HFFc6 (cell line): ENCODE measurements at places on chromosomes 1 and 21. TPM values are rescaled to one million over a fixed set of nuclear protein-coding genes. Genes with fewer than 3 reads are reported as not detected.

Gene TMOD4
- total RNA-seq = not detected in 2 replicates

Gene SLC44A5
- not detected in 3 replicates for total RNA-seq

DNA sequence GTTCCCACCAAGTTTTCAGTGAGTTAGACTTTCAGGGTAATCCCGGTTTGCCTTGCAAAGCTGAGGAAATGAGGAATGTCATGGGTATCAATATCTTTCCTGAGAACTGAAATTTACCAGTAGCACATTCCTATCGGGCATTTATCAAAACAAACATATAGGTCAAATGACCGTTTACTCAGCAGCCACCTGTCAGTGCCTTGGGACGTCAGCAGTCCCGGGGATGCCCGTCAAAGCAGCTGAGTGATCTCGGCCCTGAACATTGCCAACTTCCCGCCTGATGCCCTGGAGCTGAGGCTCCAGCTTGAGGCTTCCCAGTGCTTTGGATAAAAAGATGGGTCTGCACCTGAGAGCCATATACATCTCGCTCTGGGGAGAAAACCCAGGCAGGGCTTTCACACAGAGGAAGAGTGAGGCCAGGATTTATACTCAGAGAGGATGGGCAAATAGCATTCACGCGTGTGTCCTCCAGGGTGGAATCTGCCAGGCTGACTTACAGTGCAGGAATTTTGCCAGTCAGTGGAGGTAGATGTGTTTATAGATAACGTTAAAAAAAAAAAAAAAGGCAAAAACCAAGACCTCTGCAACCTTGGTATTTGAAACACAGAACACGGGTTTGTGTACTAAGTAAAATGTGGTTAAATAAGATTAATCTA lies 435.7 kb upstream of the VAMP3 start:
- H3K4me1 ChIP-seq = peaks cover 32% of the 10 kb centered on the region
- peaks cover 2% of the 10 kb centered on the region for H3K27me3 ChIP-seq
- H3K36me3 ChIP-seq = peaks cover under 1% of the 10 kb centered on the region; the same call in 1 of the 2 replicates
- H3K4me3 ChIP-seq = no peak overlapping the region; the same call in 1 of the 2 replicates

Gene AMY2A
- not detected in 3 replicates for total RNA-seq

DNA sequence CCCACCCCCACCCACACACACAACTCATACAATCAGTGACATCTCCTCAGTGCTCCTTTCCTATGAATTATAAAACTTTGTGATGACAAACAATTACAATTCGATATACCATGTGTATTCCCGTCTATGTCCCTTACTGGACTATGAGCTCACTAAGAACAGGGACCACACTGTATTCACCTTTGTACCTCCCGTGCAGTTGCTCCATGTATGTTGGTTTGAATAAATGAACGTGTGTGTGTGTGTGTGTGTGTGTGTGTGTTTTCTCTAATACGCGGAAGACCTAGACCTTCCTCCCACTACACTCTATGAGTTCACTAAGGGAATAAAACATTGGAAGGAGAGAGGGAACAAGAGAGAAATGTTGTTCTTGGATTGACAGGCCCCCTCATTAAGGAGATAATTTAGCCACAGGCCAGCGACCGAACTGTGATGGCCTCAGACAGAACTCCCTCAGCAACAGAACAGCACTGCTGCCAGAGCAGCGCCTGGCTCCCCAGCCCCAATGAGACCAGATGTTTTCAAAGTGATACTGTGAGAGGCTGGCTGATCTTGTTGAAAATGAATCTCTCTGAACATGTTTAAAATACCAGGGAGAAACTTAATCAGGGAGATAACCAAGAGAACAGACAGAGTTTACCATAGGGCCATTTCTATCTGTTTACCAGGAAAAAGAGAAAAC lies 21.7 kb downstream of the BCAR3 start:
- H3K4me3 ChIP-seq = 0 out of 2 replicates have a peak overlapping the region, but pooled peaks have one; percentile 4
- H3K36me3 ChIP-seq = peaks cover 53% of the 10 kb centered on the region
- H3K27me3 ChIP-seq = peaks cover 4% of the 10 kb centered on the region
- DNase-seq = no peak

- H3K4me1 ChIP-seq = peaks cover 58% of the 10 kb centered on the region
- no peak for DNase-seq
- no peaks in the 10 kb centered on the region for H3K36me3 ChIP-seq
- no peak overlapping the region for H3K27ac ChIP-seq
These were observed 26.6 kb upstream of the ACBD6 start for GRCh38 chr1:180528868-180529470.

DNA sequence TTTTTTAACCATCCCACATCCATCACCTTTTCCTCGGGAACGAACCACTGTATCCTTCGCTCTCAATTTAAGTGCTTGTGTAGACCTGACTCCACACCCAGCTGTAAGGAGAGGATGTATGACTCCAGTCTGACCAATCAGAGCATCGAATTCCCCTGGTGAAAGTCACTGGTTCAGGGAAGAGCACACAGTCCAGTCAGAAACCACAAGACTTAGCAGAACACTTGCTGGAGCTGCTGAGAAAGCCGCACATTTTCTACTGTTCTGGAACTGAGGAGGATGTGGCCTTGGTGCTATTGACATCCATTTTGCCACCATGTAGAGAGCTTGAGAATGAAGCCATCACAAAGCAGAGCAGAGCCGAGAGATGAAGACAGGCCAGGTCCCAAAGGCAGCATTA lies 59.9 kb upstream of the CNN3 start:
- peak; percentile 40 for DNase-seq
- H3K4me3 ChIP-seq = no peak overlapping the region
- H3K4me1 ChIP-seq = peaks cover 60% of the 10 kb centered on the region
- peak overlapping the region; percentile 46 for H3K27ac ChIP-seq
- peaks cover 13% of the 10 kb centered on the region for H3K36me3 ChIP-seq
- H3K27me3 ChIP-seq = no peaks in the 10 kb centered on the region; the same call in 1 of the 2 replicates

DNA sequence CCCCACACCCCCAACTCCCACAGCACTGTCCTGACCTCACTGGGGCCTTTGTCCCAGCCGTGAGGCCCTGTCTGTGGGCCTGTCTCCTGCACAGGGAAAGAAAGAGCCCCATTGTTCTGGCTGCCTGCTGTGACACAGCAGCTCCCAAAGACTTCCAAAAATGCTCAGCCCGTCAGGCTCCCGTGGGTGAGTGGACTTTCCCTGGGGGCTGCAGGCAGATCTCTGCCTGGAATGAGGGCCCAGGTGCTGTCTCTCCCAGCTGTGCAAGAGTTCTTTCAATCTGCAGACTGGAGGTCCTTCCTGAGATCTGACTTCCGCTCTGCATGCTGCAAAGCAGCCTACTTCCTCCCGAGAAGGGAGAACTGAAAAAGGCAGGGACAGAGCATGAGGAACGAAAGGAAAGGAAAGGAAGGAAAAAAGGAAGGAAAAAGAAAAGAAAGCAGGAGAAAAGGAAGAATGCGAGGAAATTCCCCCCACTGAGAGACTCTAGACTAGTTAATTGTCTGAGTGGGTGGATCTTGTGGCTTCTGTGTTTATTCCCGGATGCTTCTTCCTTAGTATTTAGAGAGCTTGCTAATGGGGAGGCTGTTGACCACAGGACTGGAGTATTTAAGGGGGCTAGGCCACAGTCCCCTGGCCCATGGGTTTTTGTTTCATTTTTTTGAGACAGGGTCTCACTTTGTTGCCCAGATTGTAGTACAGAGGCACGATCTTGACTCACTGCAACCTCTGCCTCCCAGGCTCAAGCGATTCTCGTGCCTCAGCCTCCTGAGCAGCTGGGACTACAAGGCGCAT lies 15.0 kb downstream of the NES start:
- no peaks in the 10 kb centered on the region for H3K36me3 ChIP-seq
- H3K27me3 ChIP-seq = peaks cover 7% of the 10 kb centered on the region
- DNase-seq = no peak
- H3K27ac ChIP-seq = peak overlapping the region; percentile 98
- peak overlapping the region; percentile 59 for H3K4me3 ChIP-seq

DNA sequence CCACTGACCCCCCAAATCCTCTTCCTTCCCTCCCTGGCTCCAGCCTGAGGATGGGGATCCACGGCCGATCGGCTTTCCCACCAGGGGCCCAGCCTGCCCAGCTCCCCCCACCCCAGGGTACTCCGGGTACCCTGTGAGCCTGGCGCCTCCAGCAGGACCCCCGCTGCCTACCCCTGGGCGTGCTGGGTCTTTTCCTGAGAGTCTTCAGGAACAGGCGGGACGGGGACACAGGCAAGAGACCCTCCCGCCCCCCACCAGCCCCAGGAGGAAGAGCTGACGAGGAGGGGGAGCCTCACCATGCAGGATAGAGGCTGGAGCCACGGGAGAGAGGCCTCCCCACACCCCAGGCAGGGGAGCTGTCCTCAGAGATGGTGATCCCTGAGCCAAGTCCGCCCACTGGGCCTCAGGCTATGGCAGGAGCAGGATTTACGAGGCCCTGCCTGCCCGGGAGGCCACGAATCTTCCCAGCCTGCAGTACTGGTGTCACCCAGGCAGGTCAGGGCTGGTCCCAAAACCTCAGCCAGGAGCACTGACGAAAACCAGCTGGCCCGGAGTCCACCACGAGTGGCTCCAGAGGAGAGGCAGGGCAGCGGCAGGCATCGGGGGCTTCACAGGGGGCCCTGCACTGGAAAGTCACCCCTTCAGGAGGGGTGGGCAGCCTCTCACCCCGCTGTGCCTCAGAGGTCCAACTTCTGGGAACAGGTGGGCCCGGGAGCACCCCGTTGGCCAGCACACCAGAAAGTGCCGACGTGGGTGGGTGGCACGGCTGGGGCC lies 58.0 kb downstream of the MEGF6 start:
- no peaks in the 10 kb centered on the region for H3K36me3 ChIP-seq
- H3K4me3 ChIP-seq = no peak overlapping the region
- peaks cover under 1% of the 10 kb centered on the region for H3K4me1 ChIP-seq
- peaks cover 6% of the 10 kb centered on the region for H3K27me3 ChIP-seq

- H3K27ac ChIP-seq = no peak overlapping the region
- no peak for DNase-seq
- no peaks in the 10 kb centered on the region; the same call in 1 of the 2 replicates for H3K27me3 ChIP-seq
- no peaks in the 10 kb centered on the region for H3K4me1 ChIP-seq
These were observed 286.4 kb downstream of the RWDD3 start for GRCh38 chr1:95520390-95520789.

GRCh38 chr1:182626527-182626926 lies 22.3 kb upstream of the RGS16 start:
- H3K36me3 ChIP-seq = no peaks in the 10 kb centered on the region
- peaks cover 10% of the 10 kb centered on the region for H3K27me3 ChIP-seq
- H3K27ac ChIP-seq = no peak overlapping the region

- H3K4me3 ChIP-seq = no peak overlapping the region
- peaks cover 14% of the 10 kb centered on the region for H3K36me3 ChIP-seq
- H3K27ac ChIP-seq = no peak overlapping the region
- H3K4me1 ChIP-seq = peaks cover 9% of the 10 kb centered on the region
These were observed 11.2 kb downstream of the PTPRF start for GRCh38 chr1:43541721-43542401.

DNA sequence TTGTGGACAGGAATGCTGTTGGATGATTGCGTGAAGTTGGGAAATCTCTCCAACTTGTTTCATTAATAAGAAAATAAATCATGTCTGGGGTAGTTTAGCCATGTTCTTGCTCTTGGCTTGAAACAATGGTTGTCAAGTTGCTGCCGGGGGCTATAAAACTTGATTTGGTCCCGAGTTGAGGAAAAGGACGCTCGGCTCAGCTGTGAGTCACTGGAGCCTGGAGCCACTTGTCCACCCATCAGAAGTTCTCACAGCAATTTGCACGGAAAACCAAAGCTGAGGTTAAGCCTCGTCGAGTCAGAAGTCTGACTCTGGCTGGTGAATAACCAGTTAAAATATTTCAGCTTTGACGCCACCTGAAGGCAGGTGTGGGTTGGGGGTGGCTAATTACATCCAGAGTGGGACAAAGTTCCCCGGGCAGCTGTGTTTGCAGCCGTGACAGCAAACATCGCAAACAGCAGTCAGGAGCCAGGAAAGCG lies 19.7 kb upstream of the RIPK4 start:
- H3K4me1 ChIP-seq = peaks cover 43% of the 10 kb centered on the region
- peak overlapping the region; percentile 46 for H3K4me3 ChIP-seq
- H3K27ac ChIP-seq = peak overlapping the region; percentile 74

GRCh38 chr1:38191461-38191860 lies 144.9 kb upstream of the POU3F1 start:
- no peak for DNase-seq
- H3K36me3 ChIP-seq = no peaks in the 10 kb centered on the region
- H3K27ac ChIP-seq = no peak overlapping the region
- H3K4me1 ChIP-seq = no peaks in the 10 kb centered on the region
- peaks cover 30% of the 10 kb centered on the region for H3K27me3 ChIP-seq
- H3K4me3 ChIP-seq = no peak overlapping the region

Gene CNR2
- not detected in 3 replicates for total RNA-seq

- no peaks in the 10 kb centered on the region for H3K4me1 ChIP-seq
- no peak overlapping the region for H3K4me3 ChIP-seq
- DNase-seq = no peak
- no peak overlapping the region for H3K27ac ChIP-seq
These were observed 82.5 kb downstream of the NTPCR start for GRCh38 chr1:233032916-233033315.

DNA sequence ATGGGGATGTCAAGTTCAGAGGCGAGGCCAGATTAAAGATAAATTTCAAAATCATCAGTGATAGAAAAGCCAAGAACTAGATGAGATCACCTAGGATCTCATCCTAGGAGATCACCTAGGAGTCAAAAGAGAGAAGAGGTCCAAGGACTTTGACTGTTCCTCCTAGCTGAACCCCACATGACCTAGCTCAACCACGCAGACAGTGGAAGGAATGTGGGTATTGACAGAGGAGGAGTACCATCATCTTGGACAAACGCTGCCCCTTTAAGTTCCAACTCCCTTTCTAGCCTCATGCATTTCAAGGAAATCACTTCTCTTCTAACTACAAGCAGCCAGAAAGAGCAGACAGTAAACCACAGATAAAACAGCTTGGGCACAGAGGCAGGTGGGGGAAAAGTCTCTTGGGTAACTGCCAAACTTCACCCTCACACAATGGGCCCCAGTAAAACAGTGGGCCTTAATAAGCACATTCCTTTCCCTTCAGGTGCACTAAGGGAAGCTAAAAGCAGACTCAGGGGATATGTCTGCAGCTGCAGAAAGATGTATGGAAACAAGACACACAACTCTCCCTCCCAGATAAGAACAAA lies 12.5 kb upstream of the FAM76A start:
- H3K4me1 ChIP-seq = no peaks in the 10 kb centered on the region
- H3K4me3 ChIP-seq = no peak overlapping the region
- H3K36me3 ChIP-seq = peaks cover 12% of the 10 kb centered on the region
- H3K27me3 ChIP-seq = peaks cover 15% of the 10 kb centered on the region

- H3K4me1 ChIP-seq = no peaks in the 10 kb centered on the region
- DNase-seq = no peak
- H3K27me3 ChIP-seq = no peaks in the 10 kb centered on the region; the same call in 1 of the 2 replicates
These were observed 421.5 kb downstream of the PTPRU start for GRCh38 chr1:29657816-29658215.

Gene LCE2C
- not detected in 3 replicates for total RNA-seq

Gene SPATA17
- 0.09 TPM in 1 of 3 replicates, not detected in the others for total RNA-seq

Gene WDR26
- total RNA-seq = 87.4 to 95.5 TPM (median 92.0 TPM) in 3 replicates

Gene TRPM2
- 0.15 TPM in 1 of 3 replicates, not detected in the others for total RNA-seq

Gene NHLH1
- 0.10 to 0.17 TPM in 2 of 3 replicates, not detected in the other for total RNA-seq

Gene SPSB1
- 7.2 to 8.3 TPM (median 8.0 TPM) in 3 replicates for total RNA-seq

Gene TRABD2B
- not detected in 2 replicates for total RNA-seq

DNA sequence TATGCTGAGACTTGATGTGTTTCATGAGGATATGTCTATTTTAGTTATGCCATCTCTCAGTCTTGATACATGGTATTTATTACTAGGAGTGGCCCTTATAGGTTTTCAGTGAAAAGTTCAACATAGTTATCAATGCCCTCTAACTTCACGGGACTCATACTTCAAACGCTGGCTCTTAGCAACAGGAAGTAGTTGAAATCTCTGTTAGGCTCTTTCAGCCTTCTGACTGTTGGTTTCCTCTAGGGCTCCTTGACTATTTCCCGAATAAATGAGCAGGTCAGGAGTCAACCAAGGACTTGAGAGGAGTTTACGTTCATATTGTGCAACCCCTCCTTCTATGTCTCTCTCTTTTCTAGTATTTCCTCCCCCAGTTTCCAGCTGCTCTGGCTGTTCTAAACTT lies 141.8 kb downstream of the RGS7 start:
- H3K27me3 ChIP-seq = no peaks in the 10 kb centered on the region; the same call in none of the 2 replicates
- H3K36me3 ChIP-seq = no peaks in the 10 kb centered on the region
- no peak overlapping the region for H3K27ac ChIP-seq
- peaks cover 6% of the 10 kb centered on the region; the same call in 1 of the 2 replicates for H3K4me1 ChIP-seq
